ENCODE measurements at places on chromosomes 3 and 15.

GRCh38 chr3:55647670-55648069 lies 160.6 kb upstream of the WNT5A start:
- no peak for DNase-seq

DNA sequence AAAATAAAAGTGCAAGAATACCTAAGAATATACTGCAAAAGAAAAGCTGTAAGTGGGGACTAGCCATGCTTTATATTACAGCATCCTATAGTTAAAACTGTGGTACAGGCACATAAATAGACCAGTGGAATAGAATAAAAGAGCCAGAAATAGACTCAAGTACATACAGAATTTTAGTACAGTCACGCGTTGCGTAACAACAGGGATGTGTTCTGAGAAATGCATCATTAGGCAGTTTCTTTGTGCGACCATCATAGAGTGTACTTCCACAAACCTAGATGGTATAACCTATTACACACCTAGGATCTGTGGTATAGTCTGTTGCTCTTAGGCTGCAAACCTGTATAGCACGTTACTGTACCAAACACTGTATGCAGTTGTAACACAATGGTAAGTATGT lies 61.8 kb downstream of the PCCB start:
- DNase-seq: no peak

DNA sequence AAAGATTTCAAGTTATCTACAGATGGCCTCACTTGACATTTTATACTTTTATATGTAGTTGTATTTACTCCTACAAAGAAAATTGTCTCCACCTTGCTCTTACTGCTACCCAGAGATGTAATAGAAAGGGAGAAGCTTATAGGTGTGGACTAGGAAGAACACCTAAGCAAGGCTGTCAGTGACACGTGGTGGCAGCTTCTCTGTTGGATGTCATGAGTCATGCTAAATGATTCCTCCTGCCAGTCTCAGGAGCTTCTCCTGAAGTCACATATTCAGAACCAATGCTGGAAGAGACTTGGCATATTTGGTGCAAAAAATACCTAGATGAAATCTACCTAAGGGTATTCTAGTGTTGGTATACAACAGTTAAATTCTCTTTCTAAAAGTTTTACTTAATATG lies 184.7 kb downstream of the LRRC3B start:
- no peak for DNase-seq

DNA sequence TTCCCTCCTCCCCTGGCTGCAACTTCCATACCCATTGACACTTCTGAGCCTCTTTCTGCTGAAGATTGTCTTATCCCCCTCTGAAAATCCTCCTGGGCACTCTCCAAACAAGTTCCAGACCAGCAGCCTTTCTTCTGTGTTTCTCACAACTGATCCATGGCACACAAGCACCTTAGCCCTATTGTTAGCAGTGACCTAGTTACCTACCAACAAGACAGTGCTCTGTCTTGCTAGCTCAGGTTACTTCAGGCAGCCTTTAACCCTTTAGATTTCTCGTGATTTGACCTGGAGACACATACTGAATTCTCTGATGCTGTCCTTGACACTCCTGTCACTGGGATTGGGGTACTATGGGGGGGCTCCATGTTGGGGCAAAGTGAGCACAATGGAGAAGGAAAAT lies 82.1 kb downstream of the GTF2E1 start:
- DNase-seq: no peak

DNA sequence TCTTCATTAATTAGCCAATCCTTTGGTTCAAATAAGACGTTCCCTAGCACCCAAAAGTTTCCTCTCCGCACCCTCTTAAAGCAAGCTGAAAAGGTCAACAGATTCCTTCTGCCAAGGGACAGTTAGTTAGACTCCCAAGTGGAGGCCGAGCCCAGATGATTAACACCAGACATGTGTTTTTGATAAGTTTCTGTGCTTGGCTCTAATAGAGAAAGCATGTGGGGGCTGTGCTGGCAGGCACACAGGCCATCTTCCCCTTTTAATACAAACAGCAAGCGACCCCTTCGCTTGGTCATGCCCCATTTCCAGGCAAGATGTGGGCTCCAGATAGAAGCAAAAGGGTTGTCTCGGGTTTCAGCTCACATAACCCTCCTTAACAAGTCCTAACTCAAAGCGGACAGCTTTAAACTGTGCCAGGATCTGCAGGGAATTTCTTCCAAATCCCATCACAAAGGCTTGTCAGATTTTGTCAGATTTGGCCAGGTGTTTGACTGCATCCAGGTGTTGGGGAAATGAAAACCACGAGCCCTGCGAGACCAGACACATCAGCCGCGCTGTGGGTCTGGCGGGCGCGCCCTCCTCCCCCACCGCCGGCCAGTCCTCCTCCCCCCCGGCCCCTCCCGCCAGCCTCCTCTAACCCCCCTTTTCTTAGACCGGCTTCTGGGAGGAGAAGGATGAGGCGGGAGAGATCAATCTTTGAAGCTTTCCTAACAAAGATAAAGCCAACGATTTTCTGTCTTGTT lies 3.3 kb downstream of the HES1 start:
- DNase-seq: no peak

- DNase-seq: no peak
Observed at GRCh38 chr15:85639752-85640381, 154.9 kb downstream of the KLHL25 start.

DNA sequence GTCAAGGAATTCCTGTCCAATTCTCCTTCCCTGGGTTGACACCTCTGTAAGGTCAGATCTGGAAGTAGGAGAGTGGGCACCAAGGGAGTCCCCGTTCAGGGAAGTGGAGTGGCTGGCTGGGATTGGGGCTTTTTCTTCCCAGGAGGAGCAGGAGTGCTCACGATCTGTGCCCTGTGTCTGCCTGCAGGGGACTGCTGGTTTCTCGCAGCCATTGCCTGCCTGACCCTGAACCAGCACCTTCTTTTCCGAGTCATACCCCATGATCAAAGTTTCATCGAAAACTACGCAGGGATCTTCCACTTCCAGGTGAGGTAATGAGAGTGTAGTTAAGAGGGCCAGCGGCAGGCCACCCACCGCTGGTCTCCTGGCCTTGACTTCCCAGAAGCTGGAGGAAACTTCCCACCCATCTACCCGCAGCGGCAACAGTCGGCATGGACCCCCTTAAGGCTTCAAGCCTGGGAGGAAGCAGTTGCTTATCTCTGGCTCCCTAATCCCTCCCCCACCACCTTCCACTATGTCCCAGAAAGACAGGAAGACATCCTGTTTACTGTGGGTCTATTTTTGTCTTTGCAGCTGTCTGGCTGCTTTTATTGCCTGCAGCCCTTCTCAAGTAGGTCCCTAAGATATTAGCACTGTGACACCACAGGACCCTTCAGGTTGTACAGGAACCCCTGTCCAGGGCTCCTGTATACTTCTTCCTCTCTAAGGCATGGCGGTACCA lies 26.8 kb downstream of the CAPN3 start:
- no peak for DNase-seq

GRCh38 chr15:54577476-54578250 lies 599.4 kb downstream of the UNC13C start:
- no peak for DNase-seq

- no peak for DNase-seq
Observed at GRCh38 chr3:149131589-149131988, 2.2 kb downstream of the HPS3 start.

DNA sequence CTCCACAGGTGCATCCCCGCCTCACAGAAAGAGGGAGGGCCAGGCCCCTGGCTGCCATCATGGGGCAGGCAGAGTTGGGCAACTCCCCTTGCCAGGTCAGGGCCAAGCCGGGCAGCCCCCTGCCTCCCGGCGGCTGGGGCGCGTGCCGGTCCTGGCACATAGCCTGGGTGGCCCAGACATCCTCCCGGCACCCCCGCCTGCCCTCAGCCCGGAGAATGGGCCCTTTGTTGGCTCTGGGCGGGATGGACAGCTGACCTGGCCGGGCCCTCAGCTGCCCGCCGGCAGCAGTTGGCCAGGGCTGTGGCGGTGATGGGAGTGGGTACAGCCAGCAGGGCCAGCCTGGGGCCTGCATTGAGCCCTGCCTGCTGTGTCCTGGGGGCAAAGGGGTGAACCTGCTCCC lies 16.5 kb downstream of the PLXNA1 start:
- DNase-seq: no peak

DNA sequence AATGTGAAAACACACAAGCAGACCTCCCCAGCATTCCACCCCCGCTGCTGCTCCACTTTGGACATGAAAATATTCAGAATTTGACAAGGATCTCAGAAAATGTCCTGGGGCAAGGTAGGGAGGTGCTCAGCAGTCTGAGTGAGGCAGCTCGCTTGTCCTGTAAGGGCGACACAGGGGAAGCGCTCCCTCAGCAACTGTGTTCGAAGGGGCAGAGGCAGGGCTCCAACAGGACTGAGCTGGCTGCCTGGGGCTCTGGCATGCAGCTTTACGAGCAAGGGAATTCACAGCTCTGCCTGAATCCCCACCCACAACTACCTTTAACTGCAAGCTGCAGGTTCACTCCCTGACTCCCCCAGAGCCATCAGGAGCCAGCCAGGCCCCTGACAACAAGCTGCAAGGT lies 287.0 kb upstream of the LYSMD4 start:
- no peak for DNase-seq

- no peak for DNase-seq
Observed at GRCh38 chr3:116037954-116038911, 407.1 kb downstream of the LSAMP start.

- no peak for DNase-seq
Observed at GRCh38 chr3:179871782-179872181, 165.0 kb downstream of the PEX5L start.

GRCh38 chr15:78842519-78842918 lies 30.2 kb upstream of the MORF4L1 start:
- no peak for DNase-seq

GRCh38 chr3:144052275-144052674 lies 80.7 kb downstream of the DIPK2A start:
- DNase-seq: no peak

- no peak for DNase-seq
Observed at GRCh38 chr3:31407665-31408064, 125.1 kb upstream of the STT3B start.

GRCh38 chr3:130895690-130896488 lies 2.0 kb downstream of the ATP2C1 start:
- no peak for DNase-seq

- no peak for DNase-seq
Observed at GRCh38 chr3:120454076-120454689, 3.4 kb upstream of the FSTL1 start.

DNA sequence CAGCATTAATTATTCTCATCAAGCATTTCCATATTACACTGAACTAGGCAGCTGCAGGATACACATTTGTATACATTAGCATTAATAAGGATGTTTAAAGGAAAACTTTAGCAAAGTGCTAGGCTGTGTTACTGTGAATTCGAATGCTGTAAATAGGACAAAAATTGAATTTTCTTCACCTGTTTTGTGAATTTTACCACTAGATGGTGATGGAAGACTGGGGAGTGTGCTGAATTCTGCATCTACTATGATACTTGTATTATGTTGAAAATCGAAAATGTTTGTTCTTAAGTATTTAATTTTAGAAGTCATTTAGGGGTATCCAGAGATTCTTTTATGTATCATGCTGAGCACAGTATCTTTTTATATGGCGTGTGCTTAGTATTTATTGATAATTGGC lies 12.3 kb upstream of the P2RY14 start:
- DNase-seq: no peak
